ENCODE measurements at places on chromosomes 6 and 20.

DNA sequence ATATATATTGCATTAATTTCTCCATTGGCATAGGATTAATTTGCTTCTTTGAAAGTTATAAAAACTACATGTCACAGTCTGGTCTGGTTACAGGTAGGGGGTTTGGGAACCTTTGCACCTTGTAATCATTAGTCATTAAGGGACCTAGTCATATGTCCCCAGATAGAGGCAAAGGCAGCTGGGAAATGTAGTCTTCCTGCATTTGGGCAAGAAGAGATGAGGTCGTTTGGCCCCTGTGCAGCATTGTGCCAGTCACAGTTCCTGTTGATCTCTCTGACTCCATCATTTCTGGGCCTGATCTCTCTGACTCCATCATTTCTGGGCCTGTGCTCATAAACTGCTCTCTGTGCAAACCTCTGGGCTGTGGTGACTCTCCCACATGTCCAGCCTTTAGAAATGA lies 73.2 kb downstream of the BCKDHB start:
- DNase-seq, result no peak

DNA sequence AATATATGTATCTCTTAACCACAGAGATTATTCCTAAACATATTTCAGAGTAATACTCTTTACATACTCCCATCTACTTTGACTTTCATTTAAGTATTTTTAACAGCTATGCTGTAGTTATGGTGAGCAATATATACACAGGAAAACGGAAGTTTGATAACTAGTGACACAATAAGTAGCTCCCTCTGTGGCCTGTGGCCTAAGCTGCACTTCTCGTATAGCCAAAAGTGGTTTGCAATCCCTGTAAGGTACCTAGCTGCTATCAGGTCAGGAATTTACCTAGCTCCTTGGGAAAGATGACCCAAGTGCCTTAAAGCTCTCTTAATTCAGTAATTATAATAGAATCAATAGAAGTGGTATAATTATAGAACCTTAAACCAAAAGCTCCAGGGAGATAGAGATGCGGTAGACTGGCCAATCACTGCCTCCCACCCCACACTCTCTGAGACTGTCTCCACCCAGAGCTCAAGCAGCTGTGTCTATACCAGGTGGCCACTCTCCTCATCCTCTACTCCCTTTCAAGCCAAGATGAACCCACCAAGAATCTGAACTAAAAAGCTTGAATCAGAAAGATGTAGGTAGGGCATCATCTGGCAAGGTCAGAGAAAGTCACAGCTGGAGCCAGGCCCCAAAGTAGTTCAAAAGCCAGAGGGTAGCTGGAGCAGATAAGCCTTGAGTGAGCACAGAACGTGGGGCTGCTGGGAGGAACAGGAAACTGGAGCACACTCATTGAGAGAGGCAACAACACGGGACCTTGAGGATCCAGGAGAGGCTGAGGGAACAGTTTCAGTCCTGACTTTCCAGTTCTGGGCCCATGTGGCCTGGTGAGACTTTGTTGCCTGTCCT lies 84.9 kb upstream of the ASF1A start:
- DNase-seq, result no peak

- DNase-seq, result no peak
These were observed 24.0 kb upstream of the INSM1 start for GRCh38 chr20:20343932-20344331.

DNA sequence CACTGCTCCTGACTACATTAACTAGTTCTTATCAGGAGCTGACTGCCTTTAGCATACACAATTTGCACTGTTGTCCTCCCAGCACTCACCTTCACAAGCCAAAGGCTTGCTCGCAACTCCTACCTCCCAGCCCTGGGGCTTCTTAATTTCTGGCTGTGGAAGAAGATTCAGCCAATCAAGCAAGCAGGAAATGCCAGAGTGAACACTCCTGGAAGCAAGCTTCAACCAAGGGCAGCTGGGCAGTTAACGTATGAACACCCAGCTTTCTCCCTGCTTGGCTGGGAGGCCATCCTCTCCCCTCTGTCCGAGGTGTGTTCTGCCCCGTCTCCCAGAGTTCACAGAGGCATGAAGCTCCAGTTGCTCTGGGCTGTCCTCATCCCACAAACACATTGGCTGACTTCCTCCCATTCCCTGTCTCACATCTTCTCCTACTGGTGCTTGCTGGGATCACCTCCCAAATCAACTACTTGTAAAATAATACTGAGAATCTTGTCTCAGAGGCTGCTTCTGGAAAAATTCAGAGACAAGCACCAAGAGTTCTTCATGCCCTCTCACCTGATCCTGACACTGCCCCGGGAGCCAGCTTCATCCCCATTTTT lies 15.3 kb upstream of the SRSF6 start:
- DNase-seq, result no peak

DNA sequence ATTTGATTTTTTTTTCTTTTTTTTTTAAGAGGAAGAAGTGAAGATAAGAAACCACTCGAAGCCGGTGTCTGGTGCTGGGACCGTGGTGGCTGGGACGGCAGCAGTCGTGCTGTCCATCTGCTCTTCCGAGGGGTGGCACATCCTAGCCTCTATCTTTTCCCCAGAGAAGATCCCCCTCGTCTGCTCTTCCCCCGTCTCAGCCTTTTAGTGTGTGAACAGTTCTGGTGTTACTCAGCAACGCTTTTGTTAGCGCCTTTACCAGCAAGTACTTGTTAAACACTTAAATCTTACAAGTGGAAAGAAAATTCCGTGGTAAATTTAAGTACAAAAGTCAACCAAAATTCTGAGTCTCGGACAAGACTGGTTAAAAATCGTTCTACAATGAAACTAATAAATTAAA lies 90.1 kb downstream of the RSPH3 start:
- DNase-seq, result no peak

GRCh38 chr6:25279748-25280343 lies 672 bp downstream of the CARMIL1 start:
- no peak for DNase-seq

DNA sequence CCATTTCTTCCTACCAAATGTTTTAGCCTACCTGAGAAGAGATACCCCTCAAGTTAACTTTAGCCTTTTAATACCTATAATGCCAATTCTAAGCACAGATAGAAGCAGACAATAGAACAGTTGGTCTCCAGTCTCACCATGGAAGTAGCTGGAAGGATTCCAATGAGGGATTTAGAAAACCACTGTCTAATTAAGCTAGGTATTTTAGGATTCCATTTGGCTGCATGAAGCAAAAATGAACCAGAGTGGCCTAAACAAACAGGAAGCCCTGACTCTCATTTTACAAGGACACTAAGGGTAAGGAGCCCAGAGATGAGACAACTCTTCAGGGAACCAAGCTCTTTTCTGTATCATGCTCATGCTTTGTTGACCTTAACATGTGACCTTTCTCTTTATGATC lies 199.2 kb downstream of the ALDH8A1 start:
- peak; percentile 31 for DNase-seq

- DNase-seq, result no peak
These were observed 99.9 kb downstream of the TCP11 start for GRCh38 chr6:35041086-35041861.

DNA sequence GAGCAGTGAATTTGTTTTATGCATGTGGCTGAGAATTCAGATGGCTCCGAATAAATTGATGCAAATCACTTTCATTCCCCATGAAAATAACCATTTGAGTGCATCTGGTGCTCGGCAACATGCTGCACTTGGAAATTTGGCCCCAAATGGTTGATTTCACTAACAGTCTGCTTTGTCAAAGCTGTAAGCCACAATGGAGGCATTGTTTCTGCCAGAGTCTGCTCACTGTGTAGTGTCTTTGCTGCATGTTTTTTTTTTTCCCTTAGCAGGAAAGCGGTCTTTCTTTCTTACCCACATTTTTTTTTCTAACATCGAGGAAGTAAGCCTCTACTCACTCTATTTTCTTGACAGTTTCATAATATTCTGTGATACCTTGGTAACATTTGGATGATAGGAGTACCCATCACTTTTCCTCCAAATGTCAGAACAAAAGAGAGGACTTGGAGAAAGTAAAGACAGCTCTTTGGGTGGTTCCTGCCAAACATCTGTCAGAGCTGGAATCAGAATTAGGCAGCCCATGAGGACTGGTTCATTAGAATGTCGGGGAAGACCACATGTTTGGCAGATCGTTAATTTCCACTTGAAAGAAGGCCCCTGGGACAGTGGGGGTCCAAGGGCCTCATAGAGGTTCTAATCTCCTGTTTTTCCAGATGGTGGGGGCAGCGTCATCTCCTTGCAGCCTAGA lies 149.5 kb downstream of the DOK5 start:
- DNase-seq, result peak; percentile 78

GRCh38 chr6:81847866-81848265 lies 95.4 kb upstream of the TENT5A start:
- no peak for DNase-seq

GRCh38 chr6:71579902-71580301 lies 291.3 kb downstream of the OGFRL1 start:
- no peak for DNase-seq

DNA sequence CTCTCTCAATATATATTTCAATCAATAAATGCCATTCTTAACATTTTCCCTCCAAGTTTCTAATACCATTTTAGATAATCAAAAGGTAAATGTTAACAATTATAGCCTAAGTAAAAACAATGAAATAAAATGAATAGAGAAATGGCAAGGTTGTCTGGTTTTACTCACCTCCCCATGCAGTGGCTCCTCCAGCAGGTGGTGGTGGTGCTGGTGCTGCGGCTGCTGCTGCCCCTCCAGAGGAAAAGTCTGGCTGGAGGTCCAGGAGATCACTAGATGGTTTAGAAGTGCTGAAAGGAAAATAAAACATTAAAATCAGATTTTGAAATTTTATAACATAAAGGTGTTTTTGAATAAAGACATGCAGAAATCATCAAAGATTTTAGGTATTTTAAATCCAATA lies 93.2 kb downstream of the PRSS35 start:
- no peak for DNase-seq

DNA sequence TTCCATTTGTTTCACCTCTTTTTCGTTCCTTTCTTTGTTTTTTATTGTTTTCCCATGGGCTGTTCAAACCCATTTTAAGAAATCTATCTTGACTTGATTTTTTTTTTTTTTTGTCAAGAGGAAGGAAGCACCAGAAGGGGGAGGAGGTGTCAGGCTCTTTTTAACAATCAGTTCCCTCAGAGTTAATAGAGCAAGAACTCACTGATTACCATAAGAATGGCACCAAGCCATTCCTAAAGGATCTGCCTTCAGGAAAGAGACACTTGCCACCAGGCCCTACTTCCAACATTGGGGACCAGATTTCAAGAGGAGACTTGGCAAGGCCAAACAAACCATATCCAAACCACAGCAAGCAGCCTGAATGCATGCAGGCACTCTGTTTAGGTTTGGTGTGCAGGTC lies 168.0 kb downstream of the OTOR start:
- DNase-seq, result no peak

- DNase-seq, result no peak
These were observed 4.5 kb downstream of the SNAI1 start for GRCh38 chr20:49987015-49987867.

DNA sequence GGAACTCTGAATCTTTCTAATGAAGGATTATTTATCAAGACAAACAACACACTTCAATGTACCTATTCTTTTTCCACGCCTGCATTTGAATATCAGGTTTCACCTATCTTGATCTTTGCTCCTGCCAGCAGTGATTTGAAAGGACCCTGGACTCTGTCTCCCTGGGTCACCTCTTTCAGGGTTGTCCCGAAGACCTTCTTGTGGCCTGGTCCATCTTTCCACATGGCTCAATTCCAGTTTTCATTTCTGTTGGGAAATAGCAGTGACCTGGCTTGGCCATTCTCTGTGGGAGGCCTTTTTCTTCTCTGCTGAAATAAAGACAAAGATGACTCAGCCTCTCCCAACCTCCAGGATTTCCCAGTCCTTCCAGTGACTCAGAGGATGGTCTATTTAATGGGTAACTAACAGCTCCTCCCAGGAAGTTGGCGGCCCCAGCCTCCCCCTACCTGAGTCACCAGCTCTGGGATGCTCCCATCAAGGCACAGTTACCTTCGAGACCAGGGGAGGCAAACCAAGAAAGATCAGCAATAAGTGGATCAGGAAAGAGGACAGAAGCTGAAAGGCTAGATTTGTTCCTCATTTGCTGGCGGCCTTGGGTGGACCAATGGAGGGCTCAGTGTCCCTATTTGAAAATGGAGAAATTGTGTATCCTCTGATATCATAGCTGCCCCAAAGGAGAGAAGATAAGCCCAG lies 120.2 kb upstream of the RNF24 start:
- no peak for DNase-seq

GRCh38 chr6:79385333-79385732 lies 150.9 kb upstream of the HMGN3 start:
- no peak for DNase-seq

DNA sequence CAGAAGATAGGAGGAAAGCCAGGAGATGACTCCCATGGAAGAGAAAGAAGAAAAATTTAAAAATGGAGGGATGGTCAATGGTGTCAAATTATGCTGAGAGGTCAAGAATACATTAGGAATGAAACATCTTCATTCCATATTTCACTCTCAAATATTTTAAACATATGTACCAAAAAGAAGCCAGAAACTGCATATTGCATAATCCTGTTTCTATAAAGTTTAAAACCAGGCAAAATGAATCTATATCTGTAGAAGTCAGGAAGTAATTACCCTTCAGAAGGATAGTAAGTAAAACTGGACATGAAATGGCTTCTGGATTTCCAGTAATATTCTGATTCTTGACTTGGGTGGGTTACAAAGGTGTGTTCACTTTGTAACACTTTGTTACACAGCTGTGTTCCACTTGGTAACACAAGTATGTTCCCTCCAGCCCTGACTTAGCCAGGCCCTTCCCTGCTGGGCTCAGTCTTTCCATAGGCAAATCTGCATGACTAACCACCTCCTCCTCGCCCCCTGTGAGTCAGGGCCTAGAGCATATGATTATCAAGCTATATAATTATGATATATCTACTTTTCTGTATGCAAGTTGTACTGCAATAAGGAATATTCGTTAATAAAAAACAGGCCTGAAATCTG lies 20.2 kb upstream of the C6orf141 start:
- no peak for DNase-seq

DNA sequence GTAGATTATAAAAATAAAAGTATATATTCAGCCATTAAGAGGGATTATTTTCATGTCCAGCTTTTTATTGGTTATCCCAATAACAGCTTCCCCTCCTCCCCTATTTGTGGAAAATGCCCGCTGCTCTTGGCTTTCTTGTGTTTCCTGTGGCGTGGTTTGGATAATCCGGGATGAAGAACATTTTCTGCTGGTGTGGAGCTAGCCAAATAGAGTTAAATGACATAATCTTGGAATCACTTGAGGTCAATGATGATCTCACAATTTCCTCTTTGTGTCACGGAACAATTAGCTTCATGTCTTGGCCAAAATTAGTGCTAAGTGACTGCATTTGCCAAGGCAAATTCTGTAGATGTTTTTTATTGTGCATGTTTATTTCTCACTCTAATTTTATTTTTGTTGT lies 394.0 kb downstream of the LAMA2 start:
- DNase-seq, result no peak
